ENCODE measurements at places on chromosomes 3 and 15.

- no peak for DNase-seq
Measured at GRCh38 chr3:135325726-135326235, 530.7 kb downstream of the EPHB1 start.

GRCh38 chr3:16309558-16309957 lies 44.5 kb downstream of the OXNAD1 start:
- peak; percentile 40 for DNase-seq

- no peak for DNase-seq
Measured at GRCh38 chr15:26572602-26573350, 200.1 kb downstream of the GABRB3 start.

DNA sequence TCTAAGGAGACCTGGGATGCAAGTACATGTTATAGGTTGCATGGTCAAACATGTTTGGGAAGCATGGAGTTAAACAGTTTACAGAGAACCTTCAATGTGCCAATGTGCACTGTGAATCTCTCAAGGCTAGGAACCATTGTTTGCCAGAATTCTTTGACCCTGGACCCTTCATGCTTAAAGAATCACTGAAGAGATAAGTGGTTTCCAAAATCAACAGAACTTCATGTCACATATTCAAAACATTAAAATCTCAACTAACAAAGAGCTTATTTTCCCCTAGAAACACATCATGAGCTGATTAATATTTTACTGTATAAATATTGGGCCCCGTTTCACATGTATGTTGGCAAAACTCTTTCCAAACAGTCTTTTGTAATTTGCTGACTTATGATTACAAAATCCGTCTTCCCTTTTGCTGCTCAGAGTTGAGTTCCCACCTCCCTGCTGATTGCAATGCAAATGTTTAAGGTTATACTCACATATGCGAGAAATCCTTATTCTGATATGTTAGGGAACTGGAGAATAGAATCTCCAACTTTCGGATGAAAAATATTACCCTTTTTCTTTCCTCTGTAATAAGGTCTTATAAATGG lies 380.2 kb downstream of the DIPK2A start:
- no peak for DNase-seq

GRCh38 chr3:189690237-189690636 lies 59.0 kb downstream of the TP63 start:
- no peak for DNase-seq

GRCh38 chr15:61138156-61138555 lies 90.9 kb downstream of the RORA start:
- DNase-seq: no peak

DNA sequence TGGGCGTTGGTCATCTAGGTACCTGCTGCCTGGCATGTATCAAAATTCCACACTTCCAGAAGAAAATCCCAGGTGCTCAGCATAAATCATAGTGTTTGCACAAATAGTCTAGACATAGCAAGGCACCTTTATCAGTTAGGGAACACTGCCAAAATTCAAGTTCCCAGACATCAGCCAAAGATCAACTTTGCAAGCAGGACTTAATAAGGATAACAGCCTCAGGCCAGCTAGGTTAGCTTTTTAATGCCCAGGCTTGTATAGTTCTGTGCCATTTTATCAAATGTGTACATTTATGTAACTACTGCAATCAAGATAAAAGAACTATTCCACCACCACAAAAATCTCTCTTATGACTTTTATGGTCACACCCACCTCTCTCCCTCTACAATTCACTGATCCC lies 30.7 kb downstream of the DZIP3 start:
- no peak for DNase-seq

- DNase-seq: no peak
Measured at GRCh38 chr3:3184876-3185275, 5.4 kb upstream of the CRBN start.

- no peak for DNase-seq
Measured at GRCh38 chr3:39254806-39255449, 24.9 kb downstream of the CX3CR1 start.

- no peak for DNase-seq
Measured at GRCh38 chr15:88505721-88506120, 38.2 kb downstream of the MRPS11 start.

DNA sequence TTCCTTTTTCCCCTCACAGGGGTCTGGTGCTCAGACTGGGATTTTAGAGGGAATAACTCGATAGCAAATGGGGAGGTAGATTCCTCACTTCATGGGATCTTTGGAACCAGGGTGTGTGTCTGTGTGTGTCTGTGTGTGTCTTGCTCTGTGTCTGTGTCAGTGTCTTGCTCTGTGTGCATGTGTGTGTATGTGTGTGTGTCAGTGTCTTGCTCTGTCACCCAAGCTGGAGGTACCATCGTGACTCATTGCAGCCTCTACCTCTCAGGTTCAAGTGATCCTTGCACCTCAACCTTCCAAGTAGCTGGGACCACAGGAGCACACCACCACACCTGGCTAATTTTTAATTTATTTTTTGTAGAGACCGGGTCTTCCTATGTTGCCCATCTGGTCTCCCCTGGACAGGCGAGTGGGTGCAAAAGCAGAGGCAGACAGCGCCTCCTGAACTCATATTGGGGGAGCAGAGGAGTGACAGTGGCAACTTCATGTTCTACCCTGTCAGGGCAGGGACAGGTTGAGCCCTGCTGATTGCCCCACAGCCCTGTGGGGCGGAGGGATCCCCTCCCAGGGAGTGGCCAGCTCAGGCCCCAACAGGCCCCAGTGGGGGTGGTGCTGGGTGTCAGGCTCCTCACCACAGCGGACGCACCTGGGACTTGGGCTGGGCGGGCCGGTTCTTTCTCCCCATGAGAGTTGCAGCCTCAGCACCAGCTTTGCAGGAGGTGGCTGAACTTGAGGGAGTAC lies 10.4 kb upstream of the SEMA4B start:
- peak; percentile 79 for DNase-seq

DNA sequence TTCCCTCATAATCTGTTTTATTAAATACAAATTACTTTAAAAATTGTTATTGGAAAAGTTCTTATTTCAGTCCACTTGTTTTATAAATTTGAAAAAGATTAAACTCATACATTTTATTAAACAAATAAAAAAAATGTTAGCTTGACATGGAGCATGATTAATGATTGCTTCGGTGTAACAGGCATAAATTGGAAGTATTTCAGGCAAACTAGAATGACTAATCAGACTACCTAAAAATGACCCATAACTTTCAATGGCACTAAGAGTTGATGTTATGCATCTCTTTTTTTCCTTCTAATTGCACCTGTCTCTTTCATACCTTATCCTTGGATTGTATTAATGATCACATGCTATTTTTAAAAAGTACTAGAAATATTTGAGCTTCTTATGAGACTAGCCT lies 343.3 kb downstream of the ZNF385D start:
- no peak for DNase-seq

- no peak for DNase-seq
Measured at GRCh38 chr15:26148156-26148860, 285.2 kb upstream of the ATP10A start.

DNA sequence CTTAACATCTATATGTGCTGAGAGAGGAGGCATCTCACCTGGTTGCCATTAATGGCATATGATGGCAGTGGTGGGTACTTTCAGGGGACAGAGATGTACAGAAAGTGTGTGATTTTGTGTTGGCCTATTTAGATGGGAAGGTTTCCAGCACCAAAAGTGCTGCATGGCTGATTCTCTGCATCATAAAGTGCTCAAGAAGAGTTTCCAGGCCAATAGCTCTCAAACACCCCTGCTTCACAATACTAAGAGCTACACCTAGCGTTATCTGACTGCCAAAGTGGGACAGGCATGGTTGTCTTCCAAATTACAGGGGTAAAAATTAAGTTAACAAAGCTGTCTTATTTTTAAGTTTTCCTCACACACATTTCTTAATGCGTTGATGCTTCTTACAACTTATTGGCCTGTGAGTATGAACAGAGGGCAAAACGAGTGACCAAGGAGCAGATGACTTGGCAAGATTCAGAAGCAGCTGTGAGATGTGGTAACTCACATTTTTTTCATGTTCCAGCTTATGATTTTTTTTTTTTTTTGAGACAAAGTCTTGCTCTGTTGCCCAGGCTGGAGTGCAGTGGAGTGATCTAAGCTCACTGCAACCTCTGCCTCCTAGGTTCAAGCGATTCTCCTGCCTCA lies 41.4 kb upstream of the VEPH1 start:
- no peak for DNase-seq

- DNase-seq: no peak
Measured at GRCh38 chr3:150544726-150545125, 1.6 kb downstream of the SERP1 start.

All from epithelial cell of prostate (primary cell).